Hematopoietic multipotent progenitor cell treated with erythropoietin and hydrocortisone succinate and interleukin-3 and kit ligand, for 17 days (in vitro differentiated cells): ENCODE measurements at places on chromosomes 4 and X.

DNA sequence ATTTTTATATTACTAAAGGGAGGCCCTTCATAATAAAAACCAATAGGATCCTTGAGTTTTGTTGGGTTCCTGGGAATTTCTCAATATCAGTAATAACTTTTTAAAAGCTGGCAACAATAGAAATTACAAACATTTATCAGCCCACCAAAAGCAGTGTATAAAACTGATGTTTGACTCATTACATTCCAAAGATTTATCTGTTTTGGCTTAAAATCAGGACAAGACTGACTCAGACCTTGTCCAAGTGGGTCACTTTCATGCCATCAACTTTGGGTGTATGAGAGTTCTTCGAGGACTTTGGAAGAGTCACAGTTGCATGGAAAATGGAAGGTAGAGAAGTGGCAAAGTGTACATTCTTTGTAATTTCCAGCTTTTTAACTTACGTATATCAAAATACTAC lies 102.8 kb downstream of the FRMPD4 start:
- DNase-seq, result no peak

GRCh38 chrX:45622042-45622423 lies 421.4 kb upstream of the DIPK2B start:
- DNase-seq, result no peak

DNA sequence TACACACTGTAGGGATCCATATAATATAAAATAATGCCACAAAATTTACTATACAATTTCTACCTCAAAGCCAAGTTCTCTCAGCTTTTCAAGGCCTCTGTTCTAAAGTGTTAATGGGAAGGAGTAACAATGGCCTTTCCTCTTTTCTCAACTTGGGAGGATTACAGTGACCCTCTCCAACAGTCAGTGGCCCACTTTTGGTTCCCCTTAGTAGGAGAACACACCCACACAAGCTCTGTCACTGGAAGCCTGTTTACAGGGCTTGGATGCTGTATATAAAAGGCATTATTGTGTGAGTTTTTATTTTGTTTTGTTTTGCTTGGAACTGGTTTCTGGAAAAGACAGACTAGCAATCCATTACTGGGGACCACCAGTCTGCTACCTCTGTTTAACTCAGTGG lies 1.8 kb downstream of the ARHGEF6 start:
- no peak for DNase-seq

GRCh38 chrX:134443461-134443860 lies 16.5 kb upstream of the HPRT1 start:
- DNase-seq, result no peak
